ENCODE measurements at places on chromosomes 16 and 17. TPM values are rescaled to one million over a fixed set of nuclear protein-coding genes. Genes with fewer than 3 reads are reported as not detected.

The TAOK2 gene
- 51.1 TPM for total RNA-seq

The KRTAP2-2 gene
- total RNA-seq: not detected

The CLEC18A gene
- 0.80 TPM for total RNA-seq

The KCNJ18 gene
- not detected for total RNA-seq

The PRSS8 gene
- not detected for total RNA-seq

The DYNLRB2 gene
- total RNA-seq: 4.6 TPM

All from breast epithelium (tissue), 4 donors.